ENCODE measurements at places on chromosomes 7 and 10.

DNA sequence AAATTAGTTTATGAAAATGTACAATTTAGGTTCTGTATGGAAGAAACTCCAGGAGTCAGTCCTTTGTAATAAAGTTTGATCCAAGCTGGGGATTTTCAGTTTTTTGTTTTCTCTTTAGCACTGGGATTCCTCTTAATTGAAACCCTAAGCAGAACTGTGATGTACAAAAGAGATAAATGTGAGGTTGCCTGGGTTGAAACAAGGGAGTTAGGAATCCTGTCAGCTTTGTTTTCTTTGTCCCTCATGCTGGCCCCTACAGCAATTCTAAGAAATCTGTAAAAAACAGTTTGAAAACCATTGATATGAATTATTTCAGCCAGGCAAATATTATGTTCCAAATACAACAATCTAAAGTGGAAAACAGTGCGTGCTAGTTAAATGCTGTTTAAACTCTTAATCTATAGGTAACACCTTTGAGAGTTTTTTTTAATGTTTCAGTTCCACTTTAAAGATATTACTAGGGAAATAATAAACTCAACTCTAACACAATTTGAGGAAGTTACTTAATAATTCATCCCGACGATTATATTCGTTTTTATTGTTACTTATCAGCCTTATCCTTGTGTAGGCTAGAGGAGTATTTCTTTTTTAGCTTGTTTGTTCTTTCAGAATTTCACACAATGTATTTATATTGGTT is 65.3 kb downstream of the SGCE start:
- DNase-seq, result no peak

DNA sequence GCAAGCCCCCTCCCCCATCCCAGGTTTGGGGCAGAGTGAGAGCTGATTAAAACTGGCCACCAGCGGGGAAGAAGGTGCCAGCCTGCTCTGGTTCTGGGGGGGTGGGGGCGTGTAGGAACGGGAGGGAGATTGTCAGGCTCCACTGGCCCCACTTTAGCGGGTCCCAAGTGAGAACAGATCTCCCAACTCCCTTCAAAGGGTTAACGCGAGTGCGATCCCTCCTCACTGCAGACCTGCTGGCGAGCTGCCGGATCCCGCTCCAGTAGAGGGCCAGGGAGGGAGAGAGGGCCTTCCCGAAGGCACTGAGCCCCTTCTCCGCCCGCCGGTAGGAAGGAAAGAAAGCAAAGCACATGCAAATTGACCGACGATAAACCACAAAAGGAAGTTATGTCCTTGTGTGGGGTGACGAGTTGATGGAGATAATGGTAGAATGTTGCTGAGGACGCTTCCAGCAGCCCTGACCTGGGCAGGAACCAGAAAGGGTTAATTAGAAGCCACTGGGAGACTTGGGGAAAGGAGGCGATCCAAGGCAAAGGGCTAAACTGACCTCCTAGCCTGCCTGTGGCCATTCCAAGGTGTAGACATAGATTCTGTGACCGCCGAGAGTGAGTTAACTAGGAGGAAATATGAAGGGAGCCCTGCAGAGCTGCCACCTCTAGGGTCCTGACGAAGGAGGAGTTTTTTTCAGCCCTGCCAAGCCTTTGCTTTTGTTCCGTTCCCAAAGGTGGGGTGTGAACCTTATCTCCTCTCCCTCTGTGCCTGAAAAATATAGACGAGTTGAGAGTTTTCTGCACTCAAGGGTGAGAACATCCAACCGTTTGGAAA is 1.5 kb downstream of the NRG3 start:
- no peak for DNase-seq

DNA sequence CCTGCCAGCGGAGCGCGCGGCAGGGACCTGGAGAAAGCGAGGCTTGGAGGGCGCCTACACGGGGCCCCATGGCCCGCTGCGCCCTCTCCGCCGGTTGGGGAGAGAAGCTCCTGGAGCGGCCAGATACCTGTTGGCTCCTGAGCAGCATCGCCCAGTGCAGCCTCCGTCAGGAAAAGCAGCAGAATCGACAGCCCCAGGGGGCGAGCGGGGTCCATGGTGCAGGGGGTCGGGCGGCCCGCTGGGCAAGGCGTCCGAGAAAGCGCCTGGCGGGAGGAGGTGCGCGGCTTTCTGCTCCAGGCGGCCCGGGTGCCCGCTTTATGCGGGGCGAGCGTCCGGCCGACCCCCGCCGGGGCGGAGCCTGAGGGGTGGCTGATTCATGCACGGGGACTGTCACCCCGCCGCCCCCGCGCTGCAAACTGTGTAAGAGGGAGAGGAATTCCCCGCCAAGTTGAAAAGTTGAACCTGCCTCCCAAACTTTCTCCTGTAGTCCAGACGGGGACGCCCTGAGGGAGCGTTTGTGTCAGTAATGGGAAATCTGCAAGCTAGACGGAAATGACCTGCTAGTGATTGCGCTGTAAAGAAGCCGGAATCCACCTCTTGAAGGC is at the start of gene TFPI2:
Gene TFPI2, minus strand, starts transcription at position 290 of the 605 bp plus-strand sequence. Its CDS starts 75 bp downstream, at position 215.
- DNase-seq, result no peak

DNA sequence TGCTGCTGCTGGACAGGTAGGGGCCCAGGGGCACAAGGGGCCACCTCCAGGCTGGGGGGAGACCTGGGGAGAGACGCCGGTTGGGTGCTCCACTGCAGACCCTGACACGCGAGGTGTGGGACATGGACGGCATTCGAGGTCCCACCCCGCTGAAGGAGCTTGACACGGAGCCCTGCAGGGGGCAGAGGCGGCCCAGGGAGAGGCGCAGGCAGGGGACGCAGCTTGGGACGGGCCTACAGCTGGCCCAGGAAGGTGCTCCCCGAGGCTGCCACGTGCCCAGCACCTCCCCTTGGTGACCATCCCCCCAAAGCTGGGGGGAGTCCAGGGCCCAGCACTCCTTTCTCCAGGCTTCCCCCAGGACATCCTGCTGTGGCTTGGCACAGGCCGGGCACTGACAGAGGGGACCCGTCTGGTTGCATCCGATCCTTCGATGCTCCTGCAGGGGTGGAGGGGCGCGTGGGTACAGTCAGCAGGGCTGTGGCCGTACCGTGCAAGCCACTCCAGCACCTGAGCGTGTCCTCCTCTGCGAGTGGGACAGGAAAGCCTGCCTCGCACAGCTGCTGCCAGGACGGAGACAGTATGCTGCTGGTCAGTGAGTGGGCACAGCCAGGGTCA is 174.4 kb downstream of the ELFN1 start:
- DNase-seq, result no peak

DNA sequence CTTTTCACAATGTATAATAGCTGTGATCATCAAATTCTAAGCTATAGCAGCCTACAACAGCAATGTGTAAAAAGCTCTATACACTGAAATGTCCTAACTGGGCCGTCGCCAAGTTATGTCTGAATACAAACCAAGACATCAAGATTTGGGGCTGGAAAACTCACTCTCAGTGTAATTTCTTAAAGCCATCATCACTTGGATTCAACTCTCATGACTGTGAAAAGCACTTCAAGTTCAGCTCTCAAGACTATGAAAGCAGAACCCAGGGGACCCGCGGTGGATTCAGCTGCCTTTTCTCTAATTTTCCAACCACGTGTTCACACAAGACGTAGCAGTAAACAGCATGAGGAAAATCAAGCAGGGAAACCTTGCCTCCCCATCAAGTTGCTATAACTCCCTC is 15.8 kb upstream of the ZNRF2 start:
- DNase-seq, result no peak

- DNase-seq, result no peak
Measured at GRCh38 chr7:43692582-43693373, 36.5 kb downstream of the COA1 start.

GRCh38 chr7:86975449-86975848 is 84.0 kb downstream of the ELAPOR2 start:
- no peak for DNase-seq

DNA sequence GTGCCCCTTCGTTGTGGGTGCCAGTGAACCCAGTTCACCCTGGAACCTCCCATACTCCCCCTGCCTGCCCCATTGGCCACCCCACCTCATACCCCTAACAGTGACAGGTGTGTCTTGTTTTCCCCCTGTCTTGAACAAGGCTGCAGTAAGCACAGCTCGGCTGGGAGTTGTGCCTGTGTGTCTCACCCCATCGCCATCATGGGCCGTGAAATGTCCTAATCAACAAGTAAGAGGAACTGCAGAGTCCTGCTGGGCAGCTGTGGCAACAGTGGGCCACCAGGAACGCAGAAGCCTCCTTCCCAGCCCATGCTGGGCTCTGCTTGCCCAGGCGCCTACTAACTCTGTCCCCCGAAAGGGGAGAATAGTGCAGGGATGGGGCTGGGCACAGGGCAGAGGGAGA is 91.6 kb downstream of the C10orf105 start:
- DNase-seq, result no peak

- DNase-seq, result peak; percentile 34
Measured at GRCh38 chr7:131688738-131689661, 132.6 kb upstream of the PODXL start.

DNA sequence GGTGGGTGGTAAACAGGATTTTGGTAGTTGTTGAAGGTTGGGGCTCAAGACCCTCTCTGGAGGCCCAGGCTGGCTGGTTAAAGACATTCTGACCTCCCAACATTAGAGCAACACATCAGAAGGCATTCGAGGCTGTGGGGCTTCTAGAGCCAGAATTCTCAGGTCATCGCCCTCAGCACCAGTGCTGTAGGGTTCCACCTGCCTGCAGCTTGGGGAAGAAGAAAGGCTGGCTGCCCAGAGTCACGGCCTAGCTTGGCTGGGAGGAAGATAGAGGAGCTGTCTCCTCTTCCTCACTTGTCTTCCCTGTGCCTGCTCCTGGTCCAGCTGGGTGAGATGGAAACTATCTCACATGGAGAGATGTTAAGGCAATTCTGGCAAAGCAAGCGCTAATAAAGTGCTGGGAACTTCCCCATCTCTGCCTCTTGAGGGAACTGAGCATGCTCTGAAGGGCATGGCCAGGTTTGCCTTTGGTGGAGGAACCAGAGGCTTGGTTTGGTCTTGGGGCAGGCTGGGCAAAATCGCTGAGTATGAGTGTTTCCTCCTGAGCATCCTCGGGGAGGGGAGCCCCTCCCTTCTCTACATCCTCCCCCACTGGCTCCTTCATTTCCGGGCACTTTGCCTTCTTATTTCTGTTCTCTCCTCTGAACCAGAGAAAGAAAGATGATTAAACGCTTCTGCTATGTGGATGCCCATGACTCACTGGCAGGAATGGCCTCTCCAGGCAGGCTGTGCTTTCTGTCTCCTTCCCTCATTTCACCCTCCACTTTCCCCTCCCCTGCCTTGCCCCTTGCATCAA is 509.0 kb upstream of the PODXL start:
- DNase-seq, result no peak

DNA sequence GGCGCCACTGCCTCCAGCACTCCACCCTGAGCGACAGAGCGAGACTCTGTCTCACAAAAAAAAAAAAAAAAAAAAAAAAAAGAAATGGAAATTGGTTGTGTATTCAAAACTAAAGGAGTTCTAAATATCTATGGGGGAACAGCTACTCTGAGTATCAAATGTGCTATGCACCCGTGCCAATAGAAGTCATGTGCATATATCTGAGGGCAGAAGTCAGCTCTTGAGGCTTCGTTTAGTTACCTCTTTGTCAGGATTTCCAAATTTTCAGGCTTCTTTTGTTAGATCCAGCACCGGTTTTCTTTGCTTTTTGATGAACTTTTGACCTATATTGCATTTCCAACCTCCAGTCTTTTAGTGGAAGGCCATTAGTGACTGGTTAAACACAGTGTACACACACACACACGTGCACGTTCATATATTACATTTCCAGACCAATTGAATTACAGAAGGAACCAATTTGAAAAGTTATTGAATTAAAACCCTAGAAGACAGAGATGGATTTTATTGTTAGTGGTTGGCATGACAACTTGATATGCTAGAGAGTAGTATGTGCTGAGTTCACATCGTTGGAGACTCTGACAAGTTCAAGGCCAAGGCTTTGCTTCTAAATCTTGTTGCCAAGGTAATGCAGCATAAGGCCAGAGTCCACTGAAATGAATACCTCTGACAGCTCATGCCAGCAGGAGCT is 33.1 kb upstream of the ADD3 start:
- no peak for DNase-seq

DNA sequence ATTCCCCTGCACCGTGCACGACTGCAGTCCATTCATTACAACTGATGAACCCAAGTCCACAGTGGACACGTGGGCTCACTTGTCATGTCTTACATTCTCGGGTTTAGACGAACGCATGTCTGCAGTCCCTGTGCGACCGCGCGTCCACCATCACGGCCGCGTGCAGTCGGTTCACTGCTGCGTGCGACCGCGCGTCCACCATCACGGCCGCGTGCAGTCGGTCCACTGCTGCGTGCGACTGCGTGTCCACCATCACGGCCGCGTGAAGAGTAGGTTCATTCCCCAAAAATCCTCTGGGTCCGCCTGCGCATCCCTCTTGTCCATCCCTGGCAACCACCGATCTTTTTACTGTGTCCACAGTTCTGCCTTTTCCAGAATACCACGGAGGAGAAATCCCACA is 100.5 kb downstream of the MAD1L1 start:
- no peak for DNase-seq

DNA sequence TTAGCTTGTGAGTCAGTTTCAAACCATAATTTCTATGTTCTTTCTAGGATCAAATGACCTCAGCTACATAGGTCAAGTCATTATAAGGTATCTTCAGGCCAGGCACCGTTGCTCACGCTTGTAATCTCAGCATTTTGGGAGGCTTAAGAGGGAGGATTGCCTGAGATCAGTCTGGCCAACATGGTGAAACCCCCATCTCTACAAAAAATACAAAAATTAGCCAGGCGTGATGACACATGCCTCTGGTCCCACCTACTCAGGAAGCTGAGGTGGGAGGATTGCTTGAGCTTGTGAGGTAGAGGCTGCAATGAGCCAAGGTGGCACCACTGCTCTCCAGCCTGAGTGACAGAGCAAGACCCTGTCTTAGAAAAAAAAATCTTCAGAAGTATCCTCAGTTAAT is 362.3 kb downstream of the GATA3 start:
- no peak for DNase-seq

DNA sequence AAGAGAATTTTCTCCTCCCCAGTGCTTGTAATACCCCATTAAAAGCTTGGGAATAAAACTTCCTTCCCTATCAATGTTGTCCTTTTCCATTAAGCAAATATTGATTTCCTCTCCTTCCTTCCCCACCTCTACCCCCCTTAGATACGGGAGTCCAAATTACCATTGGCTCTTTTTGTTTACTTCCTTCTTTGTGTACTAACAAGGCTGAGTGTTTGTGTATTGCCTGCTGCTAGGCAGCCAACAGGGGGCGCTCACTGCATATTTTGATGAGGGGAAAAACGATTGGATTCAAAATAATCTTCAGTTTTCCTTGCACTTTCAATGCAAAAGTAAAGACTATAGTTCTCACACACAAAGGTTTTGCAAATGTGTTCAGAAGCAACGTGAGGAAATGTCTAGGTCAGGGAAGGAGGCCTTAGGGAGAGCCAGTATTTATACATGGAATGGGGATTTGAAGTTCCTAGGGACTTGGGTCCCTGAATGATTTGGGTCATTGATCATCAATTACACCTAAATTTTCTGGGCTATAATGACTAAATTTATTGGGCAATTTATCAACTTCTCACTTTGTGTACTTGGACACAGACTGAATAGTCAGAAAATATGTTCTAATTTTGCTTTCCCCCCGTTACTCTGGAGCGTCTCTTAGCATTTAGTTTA is 23.6 kb upstream of the VPS41 start:
- DNase-seq, result peak; percentile 24

GRCh38 chr7:155796381-155797261 is 15.6 kb downstream of the SHH start:
- peak; percentile 65 for DNase-seq

All from activated CD8-positive, alpha-beta memory T cell treated with anti-CD3 and anti-CD28 coated beads for 48 hours (primary cell).